Effector memory CD8-positive, alpha-beta T cell (primary cell): ENCODE measurements at places on chromosomes 1 and 21.

DNA sequence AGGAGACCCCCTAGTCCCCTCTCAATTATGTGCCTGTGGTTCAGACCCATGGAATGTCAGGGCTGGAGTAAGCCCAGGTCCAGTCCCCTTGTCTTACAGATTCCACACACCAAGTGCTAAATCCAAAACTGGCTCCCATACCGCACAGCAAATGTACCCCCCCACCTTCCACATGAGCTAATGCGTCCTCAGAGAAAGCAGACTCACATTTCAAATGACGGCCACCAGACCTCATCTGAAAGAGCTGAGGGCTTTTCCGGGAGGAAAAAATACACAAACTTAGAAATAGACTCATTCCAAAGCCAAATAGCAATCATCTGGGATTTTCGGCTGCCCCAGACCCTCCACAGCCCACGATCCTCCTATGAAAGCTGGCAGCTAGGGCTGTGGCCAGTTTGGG is 12.8 kb upstream of the CNTN2 start:
- no peaks in the 10 kb centered on the region for H3K36me3 ChIP-seq
- no peak overlapping the region for H3K4me3 ChIP-seq
- H3K27me3 ChIP-seq, result peaks cover 38% of the 10 kb centered on the region
- no peak overlapping the region for H3K27ac ChIP-seq
- H3K4me1 ChIP-seq, result no peaks in the 10 kb centered on the region

- no peak overlapping the region for H3K4me3 ChIP-seq
- no peaks in the 10 kb centered on the region for H3K4me1 ChIP-seq
- peaks cover 21% of the 10 kb centered on the region for H3K27me3 ChIP-seq
- DNase-seq, result no peak
Measured at GRCh38 chr1:44059664-44060355, 28.5 kb upstream of the SLC6A9 start.

GRCh38 chr1:202167708-202168415 is 7.5 kb upstream of the PTPN7 start:
- DNase-seq, result no peak
- peaks cover 26% of the 10 kb centered on the region for H3K4me1 ChIP-seq
- H3K4me3 ChIP-seq, result no peak overlapping the region
- H3K27me3 ChIP-seq, result no peaks in the 10 kb centered on the region
- peaks cover 11% of the 10 kb centered on the region for H3K36me3 ChIP-seq

DNA sequence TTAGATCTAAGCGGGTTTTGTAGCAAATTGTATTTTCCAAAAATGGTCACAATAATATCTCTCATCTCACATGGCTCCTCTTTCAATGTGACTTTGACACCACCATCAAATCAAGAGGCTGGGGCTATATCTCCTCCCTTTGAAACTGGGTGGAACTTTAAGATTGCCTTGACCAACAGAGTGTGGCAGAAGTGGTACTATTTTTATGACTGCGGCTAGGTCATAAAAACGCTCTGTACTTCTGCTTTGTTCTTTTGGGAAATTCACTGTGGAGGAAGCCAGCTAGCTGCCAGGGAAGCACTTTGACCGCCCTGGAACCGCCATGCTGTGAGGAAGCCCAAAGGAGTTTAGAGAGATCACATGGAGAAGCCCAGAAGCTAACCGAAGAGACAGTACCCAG is 50.7 kb upstream of the ACOT11 start:
- H3K27me3 ChIP-seq, result peaks cover 44% of the 10 kb centered on the region
- DNase-seq, result no peak
- H3K4me3 ChIP-seq, result no peak overlapping the region
- H3K36me3 ChIP-seq, result no peaks in the 10 kb centered on the region

DNA sequence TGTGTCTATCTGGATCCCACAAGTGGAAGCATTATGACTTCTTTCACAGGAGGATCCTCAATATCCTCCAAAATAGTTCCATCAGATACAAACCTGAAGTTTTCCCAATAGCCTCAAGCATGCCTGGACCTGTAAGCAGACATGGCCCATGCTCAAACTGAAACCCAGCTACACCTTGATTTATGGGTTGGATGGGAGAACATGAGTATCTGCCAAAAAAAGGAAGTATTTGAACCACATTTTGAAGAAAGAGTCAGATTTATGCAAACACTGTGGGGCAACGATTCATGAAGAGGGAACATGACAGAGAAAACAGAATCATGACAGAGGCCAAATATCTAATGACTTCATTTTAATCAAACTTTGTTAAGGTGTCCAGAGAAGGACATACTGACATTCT is 351.0 kb upstream of the NFIA start:
- H3K4me1 ChIP-seq, result no peaks in the 10 kb centered on the region
- DNase-seq, result no peak
- no peak overlapping the region for H3K4me3 ChIP-seq
- no peaks in the 10 kb centered on the region for H3K27me3 ChIP-seq
- H3K36me3 ChIP-seq, result no peaks in the 10 kb centered on the region

DNA sequence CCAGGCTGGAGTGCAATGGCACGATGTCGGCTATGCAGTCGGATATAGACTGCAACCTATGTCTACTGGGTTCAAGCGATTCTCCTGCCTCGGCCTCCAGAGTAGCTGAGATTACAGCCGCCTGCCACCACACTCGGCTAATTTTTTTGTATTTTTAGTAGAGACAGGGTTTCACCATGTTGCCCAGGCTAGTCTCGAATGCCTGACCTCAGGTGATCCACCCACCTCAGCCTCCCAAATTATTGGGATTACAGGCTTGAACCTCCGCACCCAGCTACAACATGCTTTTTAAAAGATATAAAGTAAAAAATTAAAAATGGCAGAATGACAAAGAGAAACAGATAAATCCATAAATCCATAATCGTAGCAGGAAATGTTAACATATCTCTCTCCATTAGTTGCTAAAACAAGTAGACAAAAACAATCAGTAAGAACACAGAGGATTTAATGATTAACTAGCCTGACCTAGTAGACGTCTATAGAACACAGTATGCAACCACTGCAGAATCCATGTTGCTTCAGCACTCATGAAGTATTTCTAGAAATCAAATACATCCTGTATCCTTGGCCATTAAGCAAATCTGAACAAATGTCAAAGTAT is 59.9 kb upstream of the SPOCD1 start:
- no peak overlapping the region for H3K27ac ChIP-seq
- no peak overlapping the region for H3K4me3 ChIP-seq
- no peaks in the 10 kb centered on the region for H3K27me3 ChIP-seq
- peaks cover 36% of the 10 kb centered on the region for H3K4me1 ChIP-seq

GRCh38 chr1:235021815-235022214 is 106.8 kb downstream of the TOMM20 start:
- DNase-seq, result no peak
- peaks cover 3% of the 10 kb centered on the region for H3K36me3 ChIP-seq
- no peaks in the 10 kb centered on the region for H3K27me3 ChIP-seq
- H3K27ac ChIP-seq, result no peak overlapping the region

DNA sequence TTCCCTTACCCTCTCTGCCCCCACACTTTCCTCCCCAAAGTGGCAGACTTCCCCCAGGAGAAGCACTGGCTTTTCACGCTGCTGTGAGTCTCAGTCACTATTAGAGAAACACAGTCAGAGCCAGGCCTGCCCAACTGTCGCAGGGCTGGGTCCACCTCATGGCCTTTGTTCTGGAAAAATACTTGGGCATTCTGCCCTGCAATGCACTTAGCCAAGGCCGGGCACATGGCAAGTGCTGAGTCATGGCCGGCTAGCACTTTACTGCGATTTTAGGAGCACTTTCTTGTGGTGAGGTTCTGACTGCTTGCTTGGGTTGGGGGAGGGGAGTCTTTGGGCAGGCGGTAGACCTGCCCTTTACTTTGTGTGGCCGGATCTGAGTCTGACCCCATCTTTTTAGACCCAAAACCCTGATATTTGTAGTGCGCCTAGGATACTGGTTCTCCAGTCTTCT is 7.7 kb downstream of the EPHX1 start:
- DNase-seq, result no peak
- H3K4me1 ChIP-seq, result no peaks in the 10 kb centered on the region

- no peak for DNase-seq
- H3K27ac ChIP-seq, result no peak overlapping the region
- H3K4me3 ChIP-seq, result no peak overlapping the region
- H3K27me3 ChIP-seq, result peaks cover 60% of the 10 kb centered on the region
Measured at GRCh38 chr1:5554111-5554510, 438.1 kb downstream of the NPHP4 start.

DNA sequence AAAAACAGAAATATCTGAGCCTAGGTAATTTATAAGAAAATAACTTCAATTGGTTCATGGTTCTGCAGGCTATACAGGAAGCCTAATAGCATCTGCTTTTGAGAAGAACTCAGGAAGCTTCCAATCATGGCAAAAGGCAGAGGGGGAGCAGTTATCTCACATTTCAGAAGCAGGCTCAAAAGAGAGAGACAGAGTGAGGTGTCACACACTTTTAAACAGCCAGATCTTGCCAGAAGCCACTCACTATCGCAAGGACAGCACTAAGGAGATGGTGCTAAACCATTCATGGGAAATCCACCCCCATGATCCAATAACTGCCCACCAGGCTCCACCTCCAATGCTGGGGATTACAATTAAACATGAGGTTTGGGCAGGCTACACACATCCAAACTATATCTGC is 25.5 kb downstream of the RGS18 start:
- no peak overlapping the region for H3K4me3 ChIP-seq
- DNase-seq, result no peak
- no peaks in the 10 kb centered on the region for H3K4me1 ChIP-seq
- H3K27me3 ChIP-seq, result no peaks in the 10 kb centered on the region

DNA sequence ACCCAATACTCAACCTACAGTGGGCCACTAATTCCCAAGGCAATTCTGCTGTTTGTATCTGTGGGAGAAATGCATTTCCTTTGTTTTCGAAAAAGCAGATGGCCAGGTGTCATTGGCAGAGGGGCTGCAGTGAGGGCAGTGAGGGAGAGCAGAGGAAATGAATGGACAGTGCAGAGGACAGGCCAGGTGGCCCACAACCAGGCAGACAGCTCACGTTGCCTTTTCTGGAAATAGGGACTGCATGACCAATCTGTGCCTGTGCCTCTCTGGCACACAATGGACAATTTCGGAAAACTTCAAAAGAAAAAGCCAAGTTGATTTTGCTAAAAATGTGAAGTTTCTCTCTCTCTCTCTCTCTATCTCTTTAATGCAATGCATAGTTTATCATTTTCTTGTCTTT is 52.6 kb upstream of the ETS2 start:
- H3K27ac ChIP-seq, result no peak overlapping the region
- no peak for DNase-seq
- H3K4me1 ChIP-seq, result peaks cover 10% of the 10 kb centered on the region
- H3K4me3 ChIP-seq, result no peak overlapping the region
- peaks cover 3% of the 10 kb centered on the region for H3K36me3 ChIP-seq

- H3K27ac ChIP-seq, result peak overlapping the region; percentile 78
- H3K4me1 ChIP-seq, result peaks cover 32% of the 10 kb centered on the region
- peaks cover 82% of the 10 kb centered on the region for H3K36me3 ChIP-seq
Measured at GRCh38 chr1:26733392-26733791, 37.6 kb downstream of the ARID1A start.

DNA sequence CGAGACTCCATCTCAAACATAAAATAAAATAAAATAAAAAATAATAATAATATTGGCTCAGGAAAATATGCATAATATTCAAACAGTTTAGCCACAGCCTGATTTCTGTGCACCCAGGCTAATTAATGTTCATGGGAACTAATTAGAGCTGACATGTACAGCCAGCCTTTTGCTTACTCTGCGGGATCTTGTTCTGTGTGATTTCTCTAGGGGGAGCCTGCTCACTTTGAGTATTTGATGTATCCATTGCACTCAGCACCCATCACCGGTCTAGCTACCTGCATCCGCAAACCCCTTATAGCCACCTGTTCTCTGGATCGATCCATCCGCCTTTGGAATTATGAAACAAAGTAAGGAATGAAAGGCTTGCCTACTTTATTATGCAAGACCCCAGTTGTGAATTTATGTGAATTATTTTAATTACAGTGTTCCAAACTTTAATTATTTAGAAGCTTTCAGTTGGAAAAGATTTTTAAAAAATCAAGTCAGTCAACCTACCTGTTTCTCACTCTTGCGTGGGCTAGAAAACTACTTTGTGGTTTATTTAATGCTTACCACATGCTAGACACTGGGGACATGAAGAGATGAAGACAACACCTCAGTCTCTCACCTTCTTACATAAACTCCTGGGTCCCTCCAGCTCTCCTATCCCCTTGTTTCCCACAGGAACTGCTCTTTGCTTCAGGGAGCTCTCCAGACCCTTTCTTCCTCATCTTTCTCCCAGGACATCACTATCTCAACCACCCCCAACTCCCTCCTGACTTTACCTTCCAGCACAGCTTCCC is 25.4 kb downstream of the CFAP57 start:
- DNase-seq, result no peak
- no peak overlapping the region for H3K4me3 ChIP-seq
- H3K36me3 ChIP-seq, result no peaks in the 10 kb centered on the region
- no peaks in the 10 kb centered on the region for H3K27me3 ChIP-seq
- no peaks in the 10 kb centered on the region for H3K4me1 ChIP-seq
- H3K27ac ChIP-seq, result no peak overlapping the region

- H3K4me1 ChIP-seq, result no peaks in the 10 kb centered on the region
- no peak overlapping the region for H3K4me3 ChIP-seq
- no peak overlapping the region for H3K27ac ChIP-seq
Measured at GRCh38 chr1:8089535-8090228, 63.6 kb upstream of the ERRFI1 start.

DNA sequence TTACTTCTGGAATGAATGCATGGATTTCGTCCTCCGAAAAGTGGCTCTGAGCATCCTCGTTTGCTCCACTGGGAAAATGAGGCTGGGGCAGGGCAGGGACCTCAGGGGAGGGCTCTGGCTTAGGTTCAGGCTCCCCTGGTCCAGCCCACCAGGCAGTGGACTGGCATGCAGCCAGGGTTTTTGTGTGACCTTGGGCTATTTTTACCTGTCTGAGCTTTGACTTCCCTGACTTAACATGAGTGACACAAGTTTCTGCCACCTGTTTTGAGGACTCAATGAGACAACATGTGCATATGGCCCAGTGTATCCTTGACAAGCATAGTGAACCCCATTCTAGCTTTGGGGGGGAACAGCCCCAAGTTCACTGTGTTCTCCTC is 32.6 kb upstream of the EDN2 start:
- no peaks in the 10 kb centered on the region for H3K27me3 ChIP-seq
- no peak overlapping the region for H3K27ac ChIP-seq
- no peak for DNase-seq
- H3K36me3 ChIP-seq, result peaks cover 3% of the 10 kb centered on the region
- peaks cover 5% of the 10 kb centered on the region for H3K4me1 ChIP-seq

DNA sequence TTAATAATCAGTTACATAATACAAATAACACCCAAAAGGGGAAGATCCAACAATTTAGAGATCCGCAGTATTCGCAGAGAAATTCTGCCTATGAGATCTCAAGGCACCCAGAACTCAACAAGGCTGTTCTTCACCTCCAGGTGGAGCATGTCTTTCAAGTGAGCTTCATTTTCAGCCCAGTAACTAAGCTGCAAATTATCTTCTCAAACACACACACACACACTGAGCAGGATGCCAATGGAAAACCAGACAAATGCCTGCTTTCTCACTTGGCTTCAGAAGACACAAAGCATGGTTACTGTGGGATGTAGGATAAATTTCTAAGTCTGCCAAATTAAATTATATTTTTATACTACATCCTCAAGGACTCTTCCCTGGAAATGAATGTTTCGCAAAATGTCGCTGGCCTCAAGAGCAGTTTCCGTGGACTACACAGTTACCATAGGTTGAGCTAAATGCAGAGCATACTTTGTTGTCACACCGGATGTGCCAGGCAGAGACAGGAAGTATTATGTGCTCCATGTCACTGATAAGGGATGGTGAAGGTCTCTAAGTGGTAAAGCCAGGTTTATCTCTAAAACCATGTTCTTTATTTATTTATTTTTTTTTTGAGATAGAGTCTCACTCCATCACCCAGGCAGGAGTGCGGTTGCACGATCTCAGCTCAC is 30.3 kb downstream of the UBR4 start:
- peaks cover 78% of the 10 kb centered on the region for H3K36me3 ChIP-seq
- peaks cover 15% of the 10 kb centered on the region for H3K4me1 ChIP-seq
- DNase-seq, result no peak

- no peaks in the 10 kb centered on the region for H3K4me1 ChIP-seq
- H3K4me3 ChIP-seq, result no peak overlapping the region
- no peak for DNase-seq
- no peaks in the 10 kb centered on the region for H3K27me3 ChIP-seq
Measured at GRCh38 chr1:16484931-16485330, 29.2 kb downstream of the RNU1-1 start.
